Endothelial cell (in vitro differentiated cells): ENCODE measurements at places on chromosomes 5 and 9.
A peak's percentile ranks its signal among the peaks of the same experiment; 100 is the strongest.

- H3K27ac ChIP-seq: no peak overlapping the region
- no peak for DNase-seq
- H3K4me1 ChIP-seq: peaks cover 8% of the 10 kb centered on the region
- H3K36me3 ChIP-seq: no peaks in the 10 kb centered on the region
Observed at GRCh38 chr5:130651440-130651839, 513.6 kb downstream of the HINT1 start.

- no peaks in the 10 kb centered on the region for H3K4me1 ChIP-seq
- DNase-seq: no peak
- H3K27ac ChIP-seq: no peak overlapping the region
- peaks cover 1% of the 10 kb centered on the region for H3K27me3 ChIP-seq
- H3K4me3 ChIP-seq: no peak overlapping the region
- no peaks in the 10 kb centered on the region for H3K36me3 ChIP-seq
Observed at GRCh38 chr9:127058645-127059021, 63.8 kb downstream of the ANGPTL2 start.

DNA sequence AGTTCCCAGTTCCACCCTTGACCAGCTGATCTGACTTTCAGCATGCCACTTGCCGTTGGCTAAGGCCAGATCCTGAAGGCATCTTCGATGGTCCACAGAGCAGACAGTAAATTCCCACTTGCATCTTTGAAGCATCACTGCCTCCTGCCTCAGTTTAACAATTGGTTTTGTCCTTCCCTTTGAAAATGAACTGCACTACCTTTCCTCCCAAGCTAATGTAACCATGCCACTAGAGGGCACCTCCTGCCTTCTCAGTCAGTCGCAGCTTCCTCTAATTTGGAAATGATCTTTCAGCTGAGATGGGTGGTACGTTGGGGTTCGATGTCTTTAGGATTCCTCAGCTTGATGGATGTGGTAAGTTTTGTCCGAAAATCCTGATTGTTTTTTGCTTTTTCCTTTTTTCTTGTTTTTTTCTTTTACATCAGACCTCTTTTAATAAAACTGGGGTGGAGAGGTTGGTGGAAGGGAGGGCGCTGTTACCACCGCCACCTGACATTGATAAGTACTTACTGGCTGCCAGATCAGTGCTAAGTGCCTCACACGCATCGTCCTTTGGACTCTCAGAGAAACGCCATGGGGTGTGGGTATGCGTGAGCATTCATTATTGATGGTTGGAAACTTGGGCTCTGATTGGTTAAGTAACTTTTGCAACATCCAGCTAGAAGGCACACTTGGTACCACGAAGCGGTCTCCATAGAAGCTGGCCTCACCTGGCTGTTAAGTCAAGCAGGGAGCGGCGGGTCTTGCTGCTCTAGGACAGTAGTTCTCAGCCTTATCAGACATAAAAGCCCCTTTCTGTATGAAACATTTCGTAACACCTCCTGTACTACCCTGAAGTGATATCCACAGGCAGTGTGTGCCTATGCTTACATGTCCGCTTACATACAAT lies 16.9 kb downstream of the PTTG1 start:
- H3K4me3 ChIP-seq: peak overlapping the region; percentile 62
- H3K4me1 ChIP-seq: peaks cover 17% of the 10 kb centered on the region
- peak; percentile 60 for DNase-seq
- H3K27me3 ChIP-seq: peaks cover 7% of the 10 kb centered on the region
- no peak overlapping the region for H3K27ac ChIP-seq

DNA sequence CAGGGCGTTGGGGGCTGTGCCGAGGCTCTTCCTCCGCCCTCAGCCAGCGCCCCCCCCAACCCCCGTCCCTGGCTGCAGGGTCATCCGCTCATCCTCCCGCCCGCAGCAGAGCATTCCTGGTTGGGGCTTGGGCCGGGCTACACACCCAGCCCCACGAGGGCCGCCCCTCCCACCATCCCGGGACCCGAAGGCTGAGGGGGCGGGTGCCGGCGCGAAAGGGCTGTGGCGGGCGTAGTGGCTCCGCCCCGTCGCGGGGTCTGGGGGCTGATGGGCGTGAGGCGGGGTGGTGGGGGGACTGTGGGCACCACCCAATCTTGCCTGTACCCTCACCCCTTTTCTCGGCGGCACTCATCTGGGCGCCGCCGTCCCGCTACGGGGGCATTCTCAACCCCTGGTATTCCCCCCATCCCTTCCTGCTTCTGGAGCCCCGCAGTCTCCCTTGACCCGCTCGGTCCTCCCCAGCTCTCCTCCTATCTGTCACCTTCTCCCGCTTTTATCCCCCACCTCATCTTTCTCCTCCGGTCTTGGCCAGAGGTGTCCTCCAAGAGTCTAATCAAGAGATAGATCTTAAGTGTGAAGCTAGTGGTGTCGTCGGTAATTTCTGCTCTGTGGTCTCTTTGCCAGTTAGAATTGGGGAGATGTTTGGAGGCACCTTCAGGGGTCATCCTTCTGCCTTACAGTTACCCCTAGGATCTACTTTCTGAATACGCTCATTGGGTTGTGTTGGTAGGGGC lies 1.6 kb downstream of the FER start:
- H3K27me3 ChIP-seq: peaks cover 9% of the 10 kb centered on the region
- H3K27ac ChIP-seq: peak overlapping the region; percentile 95
- H3K4me3 ChIP-seq: peak overlapping the region; percentile 96

DNA sequence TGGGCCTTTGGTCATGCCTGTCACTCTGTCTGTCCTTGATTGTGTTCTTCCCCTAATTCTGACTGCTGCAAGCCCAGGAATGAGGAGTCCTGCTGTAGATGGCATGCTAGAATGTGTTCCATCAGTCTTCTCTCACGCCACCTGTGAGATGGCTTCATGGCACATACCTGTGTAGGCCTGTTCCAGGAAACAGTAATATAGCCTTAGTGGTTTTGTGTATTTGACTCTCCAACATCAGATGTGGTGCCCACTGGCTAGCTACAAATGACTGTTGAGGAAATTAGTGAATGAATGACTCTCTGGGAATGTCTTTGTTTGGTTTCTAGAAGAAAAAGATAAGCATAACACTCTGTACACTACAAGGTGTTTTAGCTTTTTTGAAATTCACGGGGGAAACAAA lies 367.5 kb downstream of the KDM4C start:
- no peak overlapping the region for H3K27ac ChIP-seq
- peaks cover 4% of the 10 kb centered on the region for H3K36me3 ChIP-seq

- H3K36me3 ChIP-seq: no peaks in the 10 kb centered on the region
- H3K4me3 ChIP-seq: no peak overlapping the region
- peaks cover 2% of the 10 kb centered on the region for H3K27me3 ChIP-seq
- no peak for DNase-seq
- peaks cover 7% of the 10 kb centered on the region for H3K4me1 ChIP-seq
- H3K27ac ChIP-seq: no peak overlapping the region
Observed at GRCh38 chr5:10875201-10875768, 114.3 kb upstream of the DAP start.

GRCh38 chr5:154467655-154468354 lies 10.2 kb downstream of the HAND1 start:
- H3K36me3 ChIP-seq: no peaks in the 10 kb centered on the region
- H3K4me1 ChIP-seq: peaks cover 3% of the 10 kb centered on the region
- no peak overlapping the region for H3K27ac ChIP-seq
- no peak overlapping the region for H3K4me3 ChIP-seq
- peak; percentile 86 for DNase-seq
- peaks cover 6% of the 10 kb centered on the region for H3K27me3 ChIP-seq

- no peak for DNase-seq
- H3K27ac ChIP-seq: no peak overlapping the region
- H3K36me3 ChIP-seq: no peaks in the 10 kb centered on the region
- H3K27me3 ChIP-seq: no peaks in the 10 kb centered on the region
- H3K4me1 ChIP-seq: peaks cover 8% of the 10 kb centered on the region
Observed at GRCh38 chr5:10596886-10597451, 33.1 kb downstream of the ANKRD33B start.

GRCh38 chr9:96073531-96074480 lies 198.3 kb downstream of the ERCC6L2 start:
- no peak overlapping the region for H3K4me3 ChIP-seq
- peaks cover 4% of the 10 kb centered on the region for H3K4me1 ChIP-seq
- no peak overlapping the region for H3K27ac ChIP-seq

DNA sequence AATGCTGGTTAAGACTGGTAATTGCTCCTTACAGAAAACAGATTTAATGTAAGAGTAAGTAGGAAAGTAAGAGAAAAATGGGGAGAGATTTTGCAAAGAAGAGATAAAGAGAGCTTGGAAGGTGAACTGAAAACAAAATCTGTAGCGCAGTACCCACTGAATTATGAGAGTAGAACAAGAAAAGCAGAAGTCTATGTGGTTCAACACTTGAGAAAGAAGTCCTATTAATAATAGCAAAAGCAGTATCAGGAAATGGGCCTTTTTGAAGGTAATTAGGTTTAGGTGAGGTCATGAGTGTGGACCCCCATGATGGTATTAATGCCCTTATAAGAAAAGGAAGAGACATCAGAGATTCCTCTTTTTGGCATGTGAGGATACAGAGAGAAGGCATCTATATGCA lies 460.6 kb downstream of the CETN3 start:
- no peaks in the 10 kb centered on the region for H3K4me1 ChIP-seq
- H3K36me3 ChIP-seq: no peaks in the 10 kb centered on the region
- H3K4me3 ChIP-seq: no peak overlapping the region

GRCh38 chr9:1100201-1100600 lies 50.0 kb downstream of the DMRT2 start:
- H3K4me3 ChIP-seq: no peak overlapping the region
- H3K27ac ChIP-seq: no peak overlapping the region
- H3K4me1 ChIP-seq: no peaks in the 10 kb centered on the region
- no peaks in the 10 kb centered on the region for H3K27me3 ChIP-seq

GRCh38 chr5:83331842-83332241 lies 139.7 kb upstream of the VCAN start:
- H3K36me3 ChIP-seq: no peaks in the 10 kb centered on the region
- no peak overlapping the region for H3K27ac ChIP-seq
- H3K4me3 ChIP-seq: no peak overlapping the region
- H3K4me1 ChIP-seq: no peaks in the 10 kb centered on the region
- DNase-seq: no peak
- H3K27me3 ChIP-seq: no peaks in the 10 kb centered on the region

- H3K27me3 ChIP-seq: peaks cover 2% of the 10 kb centered on the region
- no peak overlapping the region for H3K27ac ChIP-seq
- H3K4me1 ChIP-seq: peaks cover 4% of the 10 kb centered on the region
- no peaks in the 10 kb centered on the region for H3K36me3 ChIP-seq
Observed at GRCh38 chr9:72333197-72333596, 31.8 kb downstream of the ZFAND5 start.

DNA sequence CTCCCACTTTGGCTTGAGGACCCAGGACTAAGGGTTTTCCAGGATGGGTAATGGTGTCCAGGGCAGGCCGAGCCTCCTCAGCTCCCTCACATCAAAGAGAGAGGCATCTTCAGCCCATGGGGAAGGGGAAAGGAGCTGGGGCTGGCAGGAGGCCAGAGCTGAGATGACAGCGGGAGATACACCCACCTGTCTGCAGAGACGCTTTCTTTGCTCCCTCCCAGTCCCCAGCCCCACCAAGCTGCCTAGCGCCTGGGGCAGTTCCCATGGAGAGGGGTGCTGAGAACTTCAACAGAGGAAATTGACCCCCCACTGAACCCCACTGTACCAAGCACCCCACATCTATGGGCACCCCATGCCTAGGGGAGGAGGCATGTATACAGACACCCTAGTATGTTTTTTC lies 10.6 kb downstream of the PCDH1 start:
- no peak overlapping the region for H3K27ac ChIP-seq
- H3K27me3 ChIP-seq: peaks cover 8% of the 10 kb centered on the region
- H3K36me3 ChIP-seq: peaks cover 57% of the 10 kb centered on the region
- peak overlapping the region; percentile 17 for H3K4me3 ChIP-seq
- peaks cover 25% of the 10 kb centered on the region for H3K4me1 ChIP-seq

DNA sequence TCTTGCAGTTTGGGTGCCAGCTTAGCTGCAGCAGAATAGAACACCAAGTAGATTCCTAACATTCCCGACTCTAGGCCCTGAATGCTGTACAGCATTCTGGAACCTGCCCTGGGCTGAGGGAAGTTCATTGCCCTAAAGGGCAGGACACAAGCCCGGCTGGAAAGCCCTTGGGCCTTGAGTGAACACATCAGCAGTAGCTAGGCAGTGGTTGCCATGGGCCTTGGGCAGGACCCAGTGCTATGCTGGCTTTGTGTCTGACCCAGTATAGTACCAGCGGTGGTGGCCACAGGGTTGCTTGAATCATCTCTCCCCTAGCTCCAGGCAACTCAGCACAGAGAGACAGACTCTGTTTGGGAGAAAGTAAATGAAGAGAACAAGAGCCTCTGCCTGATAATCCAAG lies 137.8 kb downstream of the AGTPBP1 start:
- no peak overlapping the region for H3K27ac ChIP-seq
- H3K27me3 ChIP-seq: peaks cover 7% of the 10 kb centered on the region
- H3K4me1 ChIP-seq: no peaks in the 10 kb centered on the region
- DNase-seq: no peak

DNA sequence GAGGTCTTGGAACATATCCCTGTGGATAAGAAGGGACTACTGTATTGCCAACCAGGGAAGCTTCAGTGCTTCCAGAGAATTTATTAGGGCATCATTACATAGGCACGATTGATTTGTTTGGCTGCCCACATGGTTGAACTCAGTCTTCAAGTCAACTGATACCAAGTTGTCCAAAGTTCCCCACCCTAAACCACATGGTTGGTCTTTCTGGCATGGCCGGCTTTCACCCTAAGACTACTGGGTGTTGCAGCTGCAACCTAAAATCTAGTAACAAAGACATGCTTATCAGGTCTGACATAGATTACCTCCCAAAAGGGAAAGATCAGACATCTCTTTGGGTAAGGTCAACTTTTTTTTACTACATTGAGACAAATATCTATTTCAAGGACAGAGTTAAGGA lies 37.0 kb downstream of the FAF2 start:
- H3K27me3 ChIP-seq: no peaks in the 10 kb centered on the region
- H3K36me3 ChIP-seq: peaks cover 4% of the 10 kb centered on the region
- no peak for DNase-seq
- no peak overlapping the region for H3K27ac ChIP-seq

DNA sequence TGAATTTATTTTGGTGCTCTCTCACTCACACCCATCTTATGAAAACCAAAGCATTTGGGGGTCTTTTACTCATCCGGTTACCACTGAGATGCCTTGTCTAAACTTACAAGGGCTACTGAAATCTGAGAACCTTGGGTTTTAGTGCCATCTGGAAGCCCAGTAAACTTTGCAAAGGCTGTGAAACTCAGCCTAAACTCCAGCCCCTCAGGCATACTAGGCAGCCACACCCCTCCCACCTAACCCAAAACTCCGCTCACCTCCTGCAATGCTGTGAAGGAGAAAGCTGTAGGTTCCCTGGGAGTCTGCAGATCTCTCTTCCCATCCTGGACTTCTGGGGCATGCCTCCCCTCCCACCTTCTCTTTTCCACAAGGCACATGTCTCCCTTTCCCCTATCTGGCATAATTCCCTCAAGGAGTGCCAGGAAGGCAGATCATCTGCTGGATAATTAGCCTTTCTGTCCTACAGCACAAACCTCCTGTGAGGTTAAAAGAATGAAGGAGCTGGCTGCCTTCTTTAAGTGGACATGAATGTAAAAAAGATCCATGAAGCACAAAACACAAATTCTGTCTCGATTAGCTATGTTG lies 71.5 kb upstream of the ANXA1 start:
- no peaks in the 10 kb centered on the region for H3K36me3 ChIP-seq
- H3K4me1 ChIP-seq: no peaks in the 10 kb centered on the region
- no peaks in the 10 kb centered on the region for H3K27me3 ChIP-seq
- H3K27ac ChIP-seq: no peak overlapping the region
- DNase-seq: no peak

- H3K4me3 ChIP-seq: no peak overlapping the region
- H3K27me3 ChIP-seq: no peaks in the 10 kb centered on the region
- DNase-seq: no peak
- peaks cover 8% of the 10 kb centered on the region for H3K4me1 ChIP-seq
- no peak overlapping the region for H3K27ac ChIP-seq
Observed at GRCh38 chr9:112558476-112558875, 71.8 kb downstream of the KIAA1958 start.
